ENCODE measurements at places on chromosomes 7 and 10. TPM values are rescaled to one million over a fixed set of nuclear protein-coding genes. Genes with fewer than 3 reads are reported as not detected.
A peak's percentile ranks its signal among the peaks of the same experiment; 100 is the strongest.

Gene GDF10
- not detected for total RNA-seq

- peak; percentile 86 for DNase-seq
Observed at GRCh38 chr7:132614428-132615318, 38.4 kb upstream of the PLXNA4 start.

Gene TOMM7
- total RNA-seq = 485 TPM

Gene LOXL4
- total RNA-seq = 1.4 TPM

Gene ELMO1
- 8.7 TPM for total RNA-seq

DNA sequence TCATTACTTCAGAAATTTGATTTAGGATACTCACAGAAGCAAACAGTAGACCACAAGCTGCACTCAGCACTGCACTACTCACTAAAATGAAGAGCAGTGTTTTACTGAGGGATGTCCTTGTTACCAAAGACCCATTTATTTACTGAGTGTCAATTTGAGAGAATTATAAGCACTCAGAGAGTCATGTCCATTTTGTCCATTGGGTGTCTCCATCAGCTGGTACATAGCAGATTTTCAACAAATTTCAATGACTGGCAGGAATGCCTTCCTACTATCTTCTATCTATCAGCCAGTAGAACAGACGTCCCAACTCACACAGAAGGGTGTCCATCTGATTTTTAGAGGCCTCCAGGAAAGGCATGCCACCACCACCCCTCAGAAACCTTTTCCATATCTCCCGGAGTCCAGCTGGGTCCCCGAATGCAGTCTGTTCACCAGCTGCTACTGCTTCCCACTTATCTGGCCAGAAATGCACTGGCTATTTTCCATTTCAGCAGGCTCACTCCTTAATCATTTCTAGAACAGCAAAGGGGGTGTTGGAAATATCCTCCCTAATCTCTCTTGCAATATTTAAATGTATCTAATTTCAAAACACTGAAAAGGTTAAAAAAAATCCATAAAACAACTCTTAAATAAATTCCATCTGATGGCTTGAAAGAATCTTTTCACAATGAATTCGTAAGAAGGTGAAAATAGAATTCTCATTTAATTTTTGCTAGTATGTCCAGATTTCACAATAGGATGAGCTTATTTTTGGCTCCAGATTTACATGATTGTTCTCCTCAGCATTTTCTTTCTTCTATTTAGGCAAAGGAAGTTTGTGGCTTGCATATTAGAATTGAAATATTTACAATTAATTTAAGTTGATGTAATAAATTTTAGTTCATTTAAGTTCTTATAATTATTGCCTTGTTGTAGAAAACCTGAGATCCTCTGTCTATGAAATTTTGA lies 1164.0 kb upstream of the CELF2 start:
- no peak for DNase-seq

GRCh38 chr7:22542669-22543068 lies 42.7 kb upstream of the STEAP1B start:
- DNase-seq = no peak

Gene PIK3CG
- 0.03 TPM for total RNA-seq

Gene GALNT17
- total RNA-seq = 72.3 TPM

- no peak for DNase-seq
Observed at GRCh38 chr7:87152897-87153641, 816 bp downstream of the DMTF1 start.

- no peak for DNase-seq
Observed at GRCh38 chr10:43926875-43927406, 278.3 kb upstream of the ZNF32 start.

GRCh38 chr10:33286157-33286934 lies 48.1 kb downstream of the NRP1 start:
- no peak for DNase-seq

- DNase-seq = peak; percentile 58
Observed at GRCh38 chr7:95723583-95724180, 48.7 kb upstream of the DYNC1I1 start.

DNA sequence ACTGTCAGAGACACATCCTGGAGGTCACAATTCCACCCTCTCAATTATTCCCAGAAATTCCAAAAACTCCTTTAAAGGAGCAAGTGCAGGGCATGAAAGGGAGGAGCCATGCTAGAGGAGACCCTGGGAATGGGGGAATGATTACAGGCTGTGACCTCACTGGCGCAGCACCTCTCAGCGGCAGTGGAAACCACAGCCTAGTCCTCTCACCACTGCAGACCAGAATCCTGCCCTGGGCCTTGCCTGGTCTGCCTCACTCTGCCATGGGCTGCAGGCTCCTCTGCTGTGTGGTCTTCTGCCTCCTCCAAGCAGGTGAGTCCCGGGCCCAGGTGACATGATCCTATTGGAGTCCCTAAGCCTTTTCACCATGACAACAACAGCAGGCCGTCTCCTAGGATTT lies 50.5 kb upstream of the PRSS58 start:
- DNase-seq = no peak

Gene TCAF2
- 0.07 TPM for total RNA-seq

DNA sequence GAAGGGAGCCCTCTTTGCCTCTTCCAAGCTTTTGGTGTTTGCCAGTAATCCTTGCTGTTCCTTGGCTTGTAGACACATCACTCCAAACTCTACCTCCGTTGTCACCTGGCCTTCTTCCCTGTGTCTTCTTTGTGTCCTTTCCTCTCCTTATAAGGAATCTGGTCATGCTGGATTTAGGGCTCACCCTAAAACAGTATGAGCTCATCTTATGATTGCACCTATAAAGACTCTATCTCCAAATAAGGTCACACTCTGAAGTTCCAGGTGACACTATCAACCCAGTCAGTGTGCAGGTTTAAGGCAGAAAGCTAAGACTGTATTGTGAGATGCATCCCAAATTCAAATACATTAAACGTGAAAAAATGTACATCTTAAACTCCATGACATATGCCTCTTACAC lies 49.0 kb upstream of the ZRANB1 start:
- no peak for DNase-seq

Gene HNRNPH3
- 21.9 TPM for total RNA-seq

- no peak for DNase-seq
Observed at GRCh38 chr7:99111591-99111990, 32.3 kb downstream of the SMURF1 start.

GRCh38 chr10:71750986-71751385 lies 22.3 kb downstream of the VSIR start:
- DNase-seq = no peak

Gene AQP1
- not detected for total RNA-seq

- DNase-seq = peak; percentile 41
Observed at GRCh38 chr10:2620827-2621521, 446.4 kb upstream of the PFKP start.

GRCh38 chr7:121330053-121330833 lies 1.4 kb downstream of the WNT16 start:
- DNase-seq = peak; percentile 58

Gene DPP6
- 1.1 TPM for total RNA-seq

GRCh38 chr7:39880556-39880955 lies 69.5 kb upstream of the CDK13 start:
- DNase-seq = no peak

Gene PPP1R3A
- not detected for total RNA-seq

Gene MYOF
- total RNA-seq = 2.8 TPM

Gene LFNG
- total RNA-seq = 20.0 TPM

DNA sequence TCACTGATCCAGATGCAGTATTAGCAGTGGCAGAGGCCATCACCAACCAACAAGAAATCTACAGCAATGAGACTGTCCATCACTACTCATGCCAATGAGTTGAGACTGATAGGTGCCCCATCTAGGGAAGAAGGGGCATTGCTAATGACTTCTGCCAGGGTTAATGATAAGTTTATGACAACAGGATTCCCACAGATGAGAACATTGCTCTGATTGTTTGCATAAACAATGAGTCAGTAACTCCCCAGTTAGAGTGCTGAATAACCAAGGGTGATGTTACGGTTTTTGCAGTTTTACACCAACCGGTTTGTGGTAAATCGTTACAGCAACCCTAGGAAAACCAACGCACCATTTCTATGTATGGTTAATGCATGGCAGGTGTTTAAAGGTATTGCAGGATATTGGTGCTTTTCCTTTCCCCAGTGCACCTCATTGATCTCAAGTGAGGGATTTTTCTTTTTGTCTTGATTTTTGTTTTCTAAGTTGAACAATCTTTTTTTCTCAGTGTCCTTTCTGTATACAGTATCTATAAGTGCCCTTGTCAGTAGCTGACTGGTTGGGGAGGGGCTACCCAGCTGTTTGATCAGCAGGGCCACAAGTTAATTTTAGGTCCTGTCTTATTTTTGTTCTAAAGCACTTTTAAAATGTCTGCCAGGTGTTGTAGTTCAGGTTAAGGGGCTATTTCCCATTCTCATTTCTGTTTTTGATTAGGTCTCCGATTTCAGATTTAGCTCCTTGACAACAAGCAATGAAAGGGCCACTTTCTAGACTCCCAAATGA lies 3.9 kb upstream of the CSGALNACT2 start:
- no peak for DNase-seq

DNA sequence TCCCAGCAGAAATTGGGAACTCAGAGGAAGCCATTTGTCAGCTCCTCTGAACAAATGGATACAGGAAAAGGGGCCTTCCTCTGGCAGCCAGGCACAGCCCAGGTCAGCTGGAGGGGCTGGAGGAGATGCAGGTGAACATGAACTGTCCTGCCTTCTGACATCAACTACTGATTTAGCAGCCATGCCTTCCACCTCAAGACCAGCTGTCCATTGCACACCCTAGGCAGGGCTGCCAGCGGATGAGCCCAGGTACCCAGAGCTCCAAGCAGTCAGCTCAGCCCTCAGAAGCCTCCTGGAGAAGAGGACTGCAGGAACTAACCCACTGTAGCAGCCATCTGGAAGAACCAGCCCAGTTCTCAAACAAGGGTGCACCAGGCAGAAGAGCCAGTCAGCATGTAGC lies 44.1 kb upstream of the GDF10 start:
- DNase-seq = no peak

DNA sequence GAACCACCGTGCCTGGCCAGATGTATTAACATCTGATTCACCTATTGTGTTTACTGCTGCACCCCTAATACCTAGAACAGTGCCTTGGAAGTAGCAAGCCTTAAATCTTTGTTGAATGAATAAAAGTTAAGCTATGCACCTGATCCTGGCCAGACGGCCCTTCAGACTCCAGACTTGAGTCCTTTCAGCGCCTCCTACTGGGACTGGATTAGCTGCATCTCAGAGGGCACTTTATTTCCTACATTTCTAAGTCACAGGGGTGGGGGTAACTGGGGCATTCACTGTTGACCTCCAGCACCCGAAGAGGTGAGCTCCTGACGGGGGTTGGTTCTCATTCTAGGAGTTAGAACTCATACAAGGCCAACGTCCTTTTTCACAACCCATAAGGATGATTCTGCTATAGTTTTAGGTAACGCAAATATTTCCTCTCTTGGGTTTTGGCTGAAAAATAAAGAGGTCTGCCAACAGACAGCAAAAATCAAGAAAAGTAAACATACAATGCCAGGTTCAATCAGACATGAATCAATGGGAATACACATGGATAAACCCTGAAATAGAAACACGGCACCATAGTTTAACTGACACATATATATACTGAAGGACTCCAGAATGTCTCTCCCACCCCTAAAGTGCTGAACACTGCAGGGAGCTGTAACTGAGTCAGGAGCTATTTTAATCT lies 48.0 kb upstream of the DLG5 start:
- DNase-seq = peak; percentile 83

DNA sequence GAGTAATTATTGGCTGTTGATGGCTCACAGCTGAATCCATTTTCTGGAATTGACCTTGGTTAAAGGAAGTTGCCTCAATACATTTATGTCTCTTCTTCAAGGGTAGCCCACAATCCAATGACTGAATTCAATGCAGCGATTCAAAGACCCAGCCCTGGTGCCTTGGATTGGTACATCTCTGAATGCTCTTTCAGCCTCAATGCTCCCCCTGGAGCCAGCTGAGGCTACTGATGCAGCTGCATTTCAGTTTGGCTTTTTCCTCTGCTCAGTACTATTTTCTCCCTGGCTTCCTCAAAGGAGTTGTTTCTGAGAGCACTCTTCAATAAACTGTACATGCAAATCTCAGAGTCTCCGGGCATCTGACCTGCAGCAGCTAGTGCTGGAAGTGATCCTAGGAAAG lies 633 bp upstream of the EBLN1 start:
- DNase-seq = no peak

GRCh38 chr10:114603948-114604347 lies 54.1 kb downstream of the ABLIM1 start:
- DNase-seq = no peak

GRCh38 chr7:78261302-78261701 lies 462.7 kb downstream of the PHTF2 start:
- no peak for DNase-seq

Gene HACD1
- total RNA-seq = 12.2 TPM

Gene KIN
- total RNA-seq = 10.6 TPM

Gene PRSS37
- total RNA-seq = not detected

Gene EBLN1
- not detected for total RNA-seq

Gene OGDH
- 63.1 TPM for total RNA-seq

DNA sequence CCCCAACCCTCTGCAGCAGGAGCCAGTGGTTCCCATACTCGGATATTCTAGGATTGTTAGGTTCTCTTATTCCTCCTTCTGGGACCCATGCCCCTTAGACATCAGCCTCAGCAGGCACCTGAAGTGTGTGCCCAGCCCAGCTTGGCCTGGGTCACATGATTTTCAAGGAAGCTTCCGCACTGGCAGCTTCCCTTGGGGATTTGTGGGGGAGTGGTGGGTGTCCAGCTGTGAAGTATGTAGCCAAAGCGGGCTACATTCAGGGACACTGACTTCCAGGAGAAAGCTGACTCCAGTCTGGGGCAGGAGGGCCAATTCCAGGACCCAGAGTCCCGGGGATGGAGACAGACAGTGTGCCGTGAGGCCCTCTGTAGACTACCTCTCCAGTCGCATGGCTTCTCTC lies 1.3 kb downstream of the LDB1 start:
- no peak for DNase-seq

GRCh38 chr10:76935941-76936613 lies 701.5 kb downstream of the KCNMA1 start:
- DNase-seq = no peak

Gene CHAT
- total RNA-seq = not detected

DNA sequence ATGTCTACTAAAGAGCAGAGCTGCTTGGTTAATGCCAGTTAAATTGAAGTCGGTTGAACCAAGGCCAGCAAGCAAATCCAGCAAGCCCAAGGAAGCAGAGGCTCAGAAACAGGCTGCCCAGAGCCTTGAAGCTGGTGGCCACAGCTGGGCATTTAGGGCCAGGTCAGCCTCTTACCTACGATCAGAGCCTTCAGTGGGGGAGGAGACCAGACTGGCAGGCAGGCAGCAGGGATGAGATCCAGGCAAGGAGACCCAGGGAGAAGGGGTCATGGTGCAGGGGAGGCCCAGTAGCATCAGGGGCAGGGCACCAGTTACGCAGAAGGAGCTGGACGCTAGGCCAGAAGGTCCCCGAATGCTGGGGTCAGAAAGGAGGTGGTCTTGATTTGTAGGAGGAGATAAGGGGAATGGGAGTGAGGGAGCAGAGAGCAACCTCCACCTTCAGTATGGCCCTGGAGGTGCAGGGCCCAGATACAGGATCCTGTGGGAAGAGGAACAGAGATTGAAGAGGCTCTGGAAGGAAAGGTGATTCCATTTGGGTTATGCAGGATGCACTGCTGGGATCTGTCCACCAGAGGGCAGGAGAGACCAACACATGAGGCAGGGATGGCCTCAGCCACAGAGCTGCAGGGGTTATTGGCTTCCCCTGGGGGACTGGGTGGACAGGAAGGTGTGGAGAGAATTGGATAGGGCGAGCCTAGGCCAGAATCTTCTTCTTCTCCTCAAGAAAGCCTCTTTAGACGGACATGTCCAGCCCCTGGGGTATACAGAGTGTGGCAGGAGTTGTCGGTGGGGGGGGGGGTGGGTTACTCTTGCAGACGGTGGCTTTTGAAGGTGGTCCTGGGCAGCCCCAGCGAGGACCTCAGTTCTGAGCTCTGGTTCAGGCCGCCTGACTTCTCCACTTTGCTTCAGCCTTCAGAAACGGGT lies 132.6 kb upstream of the PODXL start:
- peak; percentile 94 for DNase-seq

- no peak for DNase-seq
Observed at GRCh38 chr7:149126662-149127266, 640 bp upstream of the ZNF425 start.

Data from H7 (cell line).